CD8-positive, alpha-beta memory T cell (primary cell): ENCODE measurements at places on chromosomes 3 and 15. TPM values are rescaled to one million over a fixed set of nuclear protein-coding genes. Genes with fewer than 3 reads are reported as not detected.

The SPCS1 gene
- total RNA-seq = 156 TPM

The NOX5 gene
- total RNA-seq = not detected

The XCR1 gene
- not detected for total RNA-seq

The NPAP1 gene
- not detected for total RNA-seq

The IL17RE gene
- 1.2 TPM for total RNA-seq

The PRR20G gene
- not detected for total RNA-seq

The GCNT3 gene
- not detected for total RNA-seq

The CP gene
- not detected for total RNA-seq

The TM4SF18 gene
- not detected for total RNA-seq

The P4HTM gene
- 28.6 TPM for total RNA-seq

The USF3 gene
- total RNA-seq = 13.2 TPM

The USP13 gene
- 13.8 TPM for total RNA-seq

The C3orf33 gene
- total RNA-seq = 1.8 TPM

The CIP2A gene
- total RNA-seq = 42.6 TPM

The PLAAT1 gene
- not detected for total RNA-seq

The SLITRK3 gene
- total RNA-seq = not detected

The TRAT1 gene
- 27.2 TPM for total RNA-seq

The SIDT1 gene
- total RNA-seq = 16.6 TPM

The PPP4R2 gene
- 122 TPM for total RNA-seq

The ADIPOQ gene
- not detected for total RNA-seq

The SPINK8 gene
- not detected for total RNA-seq

The NME9 gene
- total RNA-seq = not detected

The PPP1R14D gene
- total RNA-seq = not detected

The ARHGEF26 gene
- 0.09 TPM for total RNA-seq

The CYP1A2 gene
- not detected for total RNA-seq

The HIGD2B gene
- 0.33 TPM for total RNA-seq

The ZNF660 gene
- 0.35 TPM for total RNA-seq

The DGKG gene
- 0.04 TPM for total RNA-seq

The SEMA3G gene
- total RNA-seq = 0.16 TPM

The CACNA1D gene
- 0.78 TPM for total RNA-seq

The SLC28A2 gene
- total RNA-seq = not detected

The CD86 gene
- 1.2 TPM for total RNA-seq

The DUOXA2 gene
- not detected for total RNA-seq
